ENCODE measurements at places on chromosomes 6 and 20.

DNA sequence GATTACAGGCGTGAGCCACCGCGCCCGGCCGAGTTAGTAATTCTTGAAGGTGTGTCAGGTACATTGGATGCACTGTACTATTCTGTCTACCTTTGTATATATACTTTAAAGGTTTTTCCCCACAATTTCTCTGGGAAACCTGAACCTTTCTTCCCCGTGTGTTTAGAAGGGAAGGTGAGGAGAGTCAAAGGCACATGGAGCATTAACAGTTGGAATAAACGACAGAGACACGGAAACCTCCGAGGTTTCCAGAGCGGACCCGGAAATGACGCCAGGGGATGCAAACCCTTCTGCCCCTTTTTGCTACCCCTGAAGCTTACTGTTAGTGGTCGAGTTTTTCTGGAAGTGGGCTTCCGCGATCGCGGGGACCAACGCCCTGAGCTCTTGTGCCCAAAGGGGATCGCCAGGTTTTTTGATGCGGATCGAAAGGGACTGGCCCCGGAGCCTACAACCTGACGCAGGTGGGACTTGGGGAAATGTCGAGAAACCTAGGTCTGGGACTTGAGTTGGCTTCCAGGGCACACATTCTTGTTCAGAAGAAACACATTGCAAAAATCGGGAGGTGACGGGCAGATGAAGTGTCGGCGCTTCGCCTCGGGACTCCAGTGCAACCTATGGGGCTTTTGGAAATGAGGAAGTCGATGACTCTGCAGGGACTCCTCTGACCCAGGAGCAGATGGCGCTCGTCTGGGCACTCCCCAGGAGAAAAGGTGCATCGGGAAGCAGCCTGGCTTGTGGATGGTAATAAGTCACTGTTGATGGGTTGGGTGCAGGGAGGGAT lies 218.2 kb downstream of the OR2B2 start:
- DNase-seq: peak; percentile 57

GRCh38 chr20:18832546-18833200 lies 19.1 kb downstream of the SCP2D1 start:
- peak; percentile 52 for DNase-seq

DNA sequence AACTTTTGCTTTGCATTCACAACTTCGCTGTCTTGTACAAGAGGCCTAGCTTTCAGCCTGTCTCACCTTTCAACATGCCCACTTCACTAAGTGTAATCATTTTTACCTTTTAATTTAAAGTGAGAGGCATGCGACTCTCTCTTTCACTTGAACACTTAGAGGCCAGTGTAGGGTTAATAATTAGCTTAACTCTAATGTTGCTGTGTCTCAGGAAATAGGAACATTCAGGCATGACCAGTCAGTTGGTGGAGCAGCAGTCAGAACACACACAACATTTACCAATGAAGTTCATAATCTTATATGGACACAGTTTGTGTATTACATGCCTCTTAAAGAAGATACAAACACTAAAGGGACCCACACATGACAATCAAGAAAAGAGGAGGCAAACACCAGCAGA lies 47.6 kb downstream of the HTR1B start:
- DNase-seq: no peak

DNA sequence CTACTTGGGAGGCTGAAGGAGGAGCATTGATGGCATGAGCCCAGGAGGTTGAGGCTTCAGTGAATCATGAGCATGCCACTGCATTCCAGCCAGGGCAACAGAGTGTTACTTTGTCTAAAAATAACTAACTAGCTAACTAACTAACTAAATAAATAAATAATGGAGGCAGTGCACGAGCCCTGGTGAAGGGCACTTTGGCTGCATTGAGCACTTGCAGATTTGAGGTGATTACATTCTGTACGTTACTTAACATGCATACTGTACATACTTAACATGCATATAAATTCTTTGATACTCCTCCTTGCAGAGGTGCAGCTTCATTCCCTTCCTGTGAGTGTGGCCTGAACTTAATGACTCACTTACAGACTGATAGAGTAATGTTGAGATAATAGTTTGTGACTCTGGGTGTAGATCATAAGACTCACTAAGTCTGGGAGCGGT lies 10.7 kb downstream of the HLA-A start:
- no peak for DNase-seq

DNA sequence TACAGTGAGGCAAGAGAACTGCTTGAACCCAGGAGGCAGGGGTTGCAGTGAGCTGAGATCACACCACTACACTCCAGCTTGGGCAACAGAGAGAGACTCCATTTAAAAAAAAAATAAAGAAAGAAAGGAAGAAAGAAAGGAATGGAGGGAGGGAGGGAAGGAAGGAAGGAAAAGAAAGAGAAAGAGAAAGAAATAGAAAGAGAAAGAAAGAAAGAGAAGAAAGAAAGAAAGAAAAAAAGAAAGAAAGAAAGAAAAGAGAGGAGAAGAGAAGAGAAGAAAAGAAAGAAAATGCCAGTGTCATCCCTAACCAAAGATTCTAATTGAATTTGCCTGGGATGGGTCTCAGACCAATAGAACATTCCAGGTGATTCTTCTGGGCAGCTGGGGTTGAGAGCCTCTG lies 4.2 kb downstream of the TGM3 start:
- no peak for DNase-seq

Data from umbilical cord (tissue), 2 donors.